ENCODE measurements at places on chromosomes 7 and 10.

DNA sequence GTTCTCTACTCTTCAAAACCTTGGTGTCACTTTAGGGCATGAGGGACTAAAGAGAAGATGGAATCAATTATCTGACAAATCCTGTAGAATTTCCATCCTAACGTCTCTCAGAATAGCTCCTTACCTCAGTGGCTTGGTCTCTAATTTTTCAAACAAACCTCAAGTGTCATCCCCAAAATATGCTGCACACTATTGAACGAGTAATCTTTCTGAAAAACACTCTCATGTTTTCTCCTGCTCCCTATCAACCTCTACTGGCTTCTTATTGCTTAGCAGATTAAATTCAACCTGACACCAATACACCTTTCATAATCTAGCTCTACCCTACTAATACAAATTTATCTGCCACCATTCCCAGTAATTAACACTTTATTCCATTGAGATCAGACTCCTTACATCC is 8.5 kb downstream of the CNOT4 start:
- no peak for DNase-seq

DNA sequence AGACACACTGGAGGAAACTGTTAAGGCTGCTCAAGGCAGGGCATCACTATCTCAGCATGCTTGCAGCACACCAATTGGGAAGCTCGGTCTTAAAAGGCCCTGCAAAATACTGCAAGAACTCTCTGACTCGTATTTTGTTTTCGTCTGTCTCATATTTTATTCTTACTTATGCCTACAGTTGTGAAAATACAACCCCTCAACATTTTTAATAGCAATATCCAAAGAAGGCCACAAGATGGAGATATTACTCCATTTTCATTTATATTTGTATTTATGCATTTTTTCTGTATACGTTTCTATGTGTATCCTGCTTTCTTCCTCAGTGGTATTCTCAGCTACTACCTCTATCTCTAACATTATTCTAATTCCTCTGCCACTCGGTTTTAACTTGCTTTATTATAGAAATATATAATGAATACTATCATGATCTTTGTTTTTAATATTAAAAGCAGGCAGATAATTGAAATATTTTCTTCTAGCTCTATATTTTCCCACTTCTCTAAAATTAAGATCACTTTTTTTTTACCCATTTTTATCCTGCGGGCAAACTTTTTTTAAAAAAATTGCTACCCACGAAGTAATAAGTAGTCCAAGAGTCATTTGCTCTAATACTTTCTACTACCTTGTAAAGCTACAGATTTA is 10.0 kb downstream of the DNAJC1 start:
- DNase-seq, result peak; percentile 80

DNA sequence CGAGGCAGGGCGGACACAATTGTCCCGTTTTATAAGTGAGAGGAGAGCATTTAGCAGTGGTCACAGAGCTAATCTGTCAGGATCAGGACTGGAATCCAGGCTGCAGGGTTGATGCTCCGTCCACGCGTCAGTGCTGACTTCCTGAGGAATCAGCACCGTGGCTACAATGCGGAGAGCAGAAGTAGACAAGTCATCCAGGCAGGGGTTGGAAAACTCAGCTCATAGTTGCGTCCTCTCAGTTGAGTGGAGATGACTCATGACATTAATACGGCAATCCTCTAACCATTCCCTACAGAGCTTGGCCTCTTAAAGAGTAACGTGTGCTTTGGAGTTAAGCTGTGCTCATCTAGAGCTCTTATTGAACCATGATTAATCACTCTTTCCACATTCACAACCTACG is 17.1 kb upstream of the HTR5A start:
- no peak for DNase-seq

- no peak for DNase-seq
Measured at GRCh38 chr7:9264395-9264794, 831.0 kb downstream of the NXPH1 start.

GRCh38 chr7:118590107-118590506 is 365.6 kb downstream of the ANKRD7 start:
- DNase-seq, result peak; percentile 39

- DNase-seq, result no peak
Measured at GRCh38 chr7:31054608-31055278, 2.6 kb downstream of the ADCYAP1R1 start.

DNA sequence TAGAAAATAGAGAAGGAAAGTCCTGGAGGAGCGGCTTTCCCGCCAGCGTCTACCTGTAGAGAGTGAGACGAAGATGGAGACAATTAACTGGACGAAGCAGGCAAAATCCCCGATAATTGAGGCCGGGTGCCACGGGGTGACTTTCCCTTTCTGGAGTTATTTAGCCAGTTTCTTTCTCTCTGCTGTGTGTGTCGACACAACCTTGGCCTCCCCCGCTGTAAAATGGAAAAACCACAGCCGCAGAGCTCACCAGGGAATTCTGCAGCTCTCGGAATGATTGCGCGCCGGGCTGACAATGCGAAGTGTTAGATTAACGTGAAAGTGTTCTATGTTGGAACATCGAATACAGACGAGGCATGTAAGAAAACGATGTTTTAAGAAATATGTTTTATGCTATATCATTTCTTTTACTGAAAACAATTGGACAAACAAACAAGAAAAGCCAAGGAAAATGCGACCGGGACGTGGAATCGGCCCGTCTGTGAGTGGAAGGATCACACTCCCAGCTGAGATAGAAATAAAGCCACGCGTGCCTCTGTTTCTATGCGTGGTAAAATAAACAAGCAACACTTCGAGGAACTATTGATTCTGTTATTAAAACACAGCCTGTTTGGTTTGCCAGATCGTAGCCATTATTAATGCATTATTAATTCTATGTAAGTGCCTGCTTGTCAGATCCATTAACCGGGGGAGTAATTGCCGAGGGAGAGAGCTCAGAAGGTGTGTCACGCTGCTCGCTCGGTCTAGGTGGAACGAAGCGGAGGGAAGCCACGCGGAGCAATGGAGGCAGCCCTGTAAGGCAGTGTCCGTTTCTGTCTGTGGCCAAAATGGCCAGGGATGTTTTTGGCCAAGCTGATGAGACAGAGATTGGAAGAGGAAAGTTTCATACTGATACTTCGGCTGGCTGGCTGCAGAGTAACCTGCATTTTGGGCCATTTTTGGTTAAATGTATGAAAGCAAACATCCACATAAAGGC is 129.4 kb downstream of the DNAJB6 start:
- DNase-seq, result no peak

DNA sequence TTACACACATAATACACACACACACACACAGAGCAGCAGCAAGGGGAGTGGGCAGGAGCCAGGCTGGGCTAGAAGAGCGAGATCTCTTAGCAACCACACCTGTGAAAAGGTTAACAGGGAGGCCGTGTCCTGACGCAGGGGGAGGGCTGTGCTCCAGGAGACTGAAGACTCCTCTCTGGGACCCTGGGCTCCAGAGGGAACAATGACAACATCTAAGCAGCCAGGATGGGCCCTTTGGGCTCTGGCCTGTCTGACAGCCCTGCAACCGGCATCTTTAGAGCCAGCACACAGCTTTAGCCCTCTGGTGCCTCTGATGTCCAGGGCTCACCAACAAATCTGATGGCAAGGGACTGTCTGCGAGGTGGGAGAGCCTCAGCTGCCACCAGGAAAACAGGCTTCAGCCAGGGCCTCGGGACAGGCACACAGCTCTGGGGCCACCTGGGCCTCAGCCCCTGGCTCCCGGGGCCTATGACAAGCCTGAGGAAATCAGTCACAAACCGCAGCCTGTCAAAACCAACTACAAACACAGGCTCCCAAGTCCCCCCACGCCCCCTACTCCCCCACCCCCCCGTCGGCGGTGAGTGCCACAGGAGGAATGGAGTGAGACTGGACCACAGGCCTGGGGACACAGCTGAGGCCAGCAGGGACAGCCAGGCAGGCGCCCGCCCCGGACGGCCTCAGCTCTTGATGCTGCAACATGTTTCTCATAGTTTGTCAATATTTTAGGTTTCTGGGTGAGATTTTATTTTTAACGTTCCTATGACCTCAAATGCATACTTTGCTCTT is 102.8 kb downstream of the TNS3 start:
- DNase-seq, result no peak

GRCh38 chr7:34675749-34676374 is 17.8 kb downstream of the NPSR1 start:
- peak; percentile 21 for DNase-seq

DNA sequence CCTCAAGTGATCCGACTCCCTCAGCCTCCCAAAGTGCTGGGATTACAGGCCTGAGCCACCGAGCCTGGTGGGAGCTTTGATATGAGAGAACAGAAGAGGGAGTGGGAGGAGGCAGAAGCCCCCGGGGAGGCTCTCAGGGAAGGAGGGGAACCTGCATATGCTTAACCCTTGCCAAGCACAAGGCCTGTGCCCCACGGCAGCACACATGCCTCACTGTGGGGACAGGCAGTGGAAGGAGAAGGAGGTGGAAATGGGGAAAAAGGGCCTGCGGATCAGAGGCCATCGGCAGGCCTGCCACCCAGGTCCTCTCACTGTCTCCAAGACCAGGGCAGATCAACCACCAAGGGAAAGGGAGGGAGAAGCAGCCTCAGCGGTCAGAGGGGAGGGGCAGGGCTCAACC is 7.2 kb upstream of the GRID1 start:
- no peak for DNase-seq

DNA sequence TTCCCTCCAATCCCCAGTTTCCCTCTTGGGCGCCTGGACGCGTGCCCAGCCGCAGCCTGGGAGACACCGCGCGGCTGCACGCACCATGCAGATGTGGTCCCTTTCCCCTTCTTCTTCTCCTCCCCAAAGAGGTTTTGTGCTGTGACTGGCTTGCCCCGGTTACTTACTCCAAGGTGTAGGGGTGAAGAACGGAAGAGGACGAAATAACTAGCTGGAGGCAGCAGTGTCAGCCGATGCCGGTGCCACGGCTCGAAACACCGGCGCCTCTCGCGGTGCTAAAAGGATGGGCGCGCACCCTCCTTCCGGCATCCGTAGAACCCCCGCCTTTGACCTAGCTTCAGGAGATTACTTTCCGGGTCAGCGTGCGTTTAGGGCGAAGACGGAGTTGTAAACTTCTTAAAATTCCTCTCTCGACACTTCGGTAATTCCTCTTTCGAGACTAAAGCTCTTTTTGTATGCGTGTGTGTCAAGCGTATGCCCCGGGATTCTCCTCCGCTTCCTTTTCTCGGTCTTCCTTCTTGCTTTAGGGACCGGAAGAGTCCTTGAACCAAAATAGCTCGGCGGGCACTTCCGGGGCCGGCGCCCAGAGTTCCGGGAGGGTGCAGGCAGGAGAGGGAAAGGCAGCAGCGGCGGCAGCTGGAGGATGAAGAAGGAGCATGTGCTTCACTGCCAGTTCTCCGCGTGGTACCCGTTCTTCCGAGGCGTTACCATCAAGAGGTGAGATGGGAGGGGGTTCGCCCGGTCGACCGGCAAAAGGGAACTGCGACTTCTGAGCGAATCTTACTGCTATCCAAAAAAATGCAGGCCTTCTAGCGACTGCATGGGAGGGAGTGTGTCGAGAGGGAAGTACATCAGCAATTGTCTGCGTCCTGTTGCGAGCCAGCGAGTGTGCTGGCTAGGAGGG is at the start of the genes CDC123 and NUDT5:
Gene CDC123, plus strand, starts transcription at position 586 of the 904 bp plus-strand sequence. Its CDS starts 58 bp downstream, at position 644.
Gene NUDT5, minus strand, starts transcription at position 289 of the 904 bp plus-strand sequence. CDS start 9,600 bp downstream, outside the sequence.
- DNase-seq, result peak; percentile 96

GRCh38 chr7:159061674-159062212 is 82.9 kb downstream of the VIPR2 start:
- DNase-seq, result no peak

DNA sequence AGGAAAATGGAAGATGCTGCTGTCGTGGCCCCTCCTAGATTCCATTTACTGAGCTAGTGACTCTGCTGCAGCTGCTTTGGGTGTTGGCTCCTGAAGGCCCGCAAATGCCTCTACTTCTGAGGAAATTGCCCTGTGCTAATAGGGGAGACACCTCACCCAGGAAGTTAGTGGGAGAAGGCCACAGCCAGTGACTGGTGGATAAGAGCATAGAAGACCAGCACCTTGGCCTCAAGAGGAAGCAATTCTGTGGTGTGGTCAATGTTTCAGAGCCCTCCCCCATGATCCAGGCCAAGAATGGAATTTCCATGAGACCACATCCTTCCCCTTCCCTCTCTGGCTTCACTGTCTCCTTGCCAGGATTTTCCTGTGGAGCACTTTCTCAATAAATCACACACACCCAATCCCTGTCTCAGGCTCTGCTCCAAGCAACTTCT is 25.0 kb upstream of the FZD1 start:
- peak; percentile 35 for DNase-seq

DNA sequence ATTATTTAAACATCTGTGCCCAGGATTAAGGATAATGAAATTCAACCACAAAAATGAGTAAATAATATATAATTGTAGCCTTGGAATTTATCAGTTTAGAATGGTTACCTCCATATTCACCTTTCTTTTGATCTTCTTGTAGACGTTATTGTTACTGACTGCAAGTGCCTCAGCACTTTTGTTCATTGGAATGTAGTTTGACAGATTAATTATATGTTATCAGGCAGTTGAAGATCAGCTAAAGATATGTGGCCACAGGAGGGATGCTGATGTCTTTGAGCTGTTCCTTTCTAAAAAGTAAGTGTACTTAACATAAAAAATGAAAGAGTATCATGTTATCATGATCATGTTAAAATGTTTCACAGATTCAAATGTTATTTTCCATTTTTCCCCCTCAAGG is 5.6 kb downstream of the LRRC72 start:
- DNase-seq, result no peak

- no peak for DNase-seq
Measured at GRCh38 chr7:132618271-132618955, 42.1 kb upstream of the PLXNA4 start.

DNA sequence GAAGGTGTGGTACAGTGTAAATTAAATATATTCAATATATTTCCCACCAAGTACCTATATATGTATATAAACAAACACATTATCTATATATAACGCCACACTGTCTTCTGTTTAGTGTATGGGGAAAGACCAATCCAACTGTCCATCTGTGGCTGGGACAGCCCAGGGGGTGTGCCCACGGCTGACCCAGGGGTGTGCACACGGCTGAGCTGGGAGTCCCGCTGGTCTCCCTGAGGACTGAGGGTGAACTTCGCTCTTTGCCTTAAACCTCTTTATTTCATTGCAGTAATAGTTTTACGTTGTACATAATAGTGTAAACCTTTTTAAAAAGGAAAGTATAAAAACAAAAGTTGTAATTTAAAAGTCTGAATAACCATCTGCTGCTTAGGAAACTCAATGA is 6.3 kb downstream of the EN2 start:
- DNase-seq, result no peak
